NCI-H1694 (cell line): ENCODE measurements at places on chromosomes 12 and 14.

DNA sequence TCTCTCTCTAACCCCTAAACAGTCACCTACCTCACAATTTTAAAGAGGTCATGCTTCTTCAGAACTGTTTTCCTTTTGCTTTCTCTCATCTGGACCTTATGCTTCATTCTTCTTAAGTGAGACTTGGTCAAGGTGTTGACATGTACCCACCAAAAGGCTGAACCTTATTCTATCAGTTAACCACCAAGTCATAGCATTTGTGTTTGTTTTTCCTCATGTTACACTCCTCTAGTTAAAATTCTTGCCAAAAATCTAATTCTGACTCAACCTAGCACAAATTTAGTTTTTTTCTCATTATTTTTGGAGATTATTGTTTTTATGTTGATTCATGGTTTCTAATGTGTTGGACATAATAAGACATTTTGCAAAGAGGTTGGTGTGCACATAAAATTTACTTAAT lies 578.6 kb downstream of the SLC16A7 start:
- no peak for DNase-seq

DNA sequence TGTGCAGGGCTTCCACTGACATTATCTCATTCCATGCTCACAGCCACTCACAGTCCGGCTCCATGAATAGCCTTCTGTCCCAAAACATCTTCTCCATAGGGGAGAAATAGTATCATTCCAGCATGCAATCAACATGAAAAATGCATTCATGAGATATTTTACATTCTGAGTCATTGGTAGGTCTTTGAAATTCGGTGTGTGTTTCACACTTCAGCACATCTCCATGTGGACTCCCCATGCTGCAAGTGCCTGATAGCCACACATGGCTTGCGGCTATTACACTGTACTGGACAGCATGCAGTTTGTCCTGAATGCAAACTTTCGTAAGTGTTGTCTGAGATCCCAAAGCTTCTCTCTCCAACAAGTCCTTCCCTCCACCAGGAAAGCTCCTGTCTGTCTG lies 449.3 kb downstream of the MED13L start:
- no peak for DNase-seq

GRCh38 chr12:125249066-125249824 lies 184.0 kb downstream of the AACS start:
- no peak for DNase-seq

DNA sequence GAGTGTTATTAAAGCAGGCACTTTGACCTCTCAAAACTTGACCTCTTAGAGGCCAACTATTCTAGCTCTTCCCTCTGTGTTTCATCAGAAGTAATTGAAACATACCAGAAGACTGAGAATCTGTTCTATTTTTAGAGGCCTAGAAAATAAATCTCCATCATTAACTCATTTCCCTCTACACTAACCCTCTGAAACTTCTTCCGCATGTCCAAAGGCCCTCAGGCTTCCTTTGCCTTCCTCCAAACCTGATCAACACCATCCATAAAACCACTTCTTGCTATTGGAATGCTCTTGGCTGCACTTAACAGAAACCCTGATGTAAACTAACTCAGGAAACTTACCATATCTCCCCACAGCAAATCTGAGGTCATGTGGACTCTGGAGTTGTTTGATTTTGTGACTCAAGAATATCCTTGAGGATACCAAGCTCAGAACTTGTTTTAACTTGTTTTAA lies 196.4 kb downstream of the RPAP3 start:
- no peak for DNase-seq

DNA sequence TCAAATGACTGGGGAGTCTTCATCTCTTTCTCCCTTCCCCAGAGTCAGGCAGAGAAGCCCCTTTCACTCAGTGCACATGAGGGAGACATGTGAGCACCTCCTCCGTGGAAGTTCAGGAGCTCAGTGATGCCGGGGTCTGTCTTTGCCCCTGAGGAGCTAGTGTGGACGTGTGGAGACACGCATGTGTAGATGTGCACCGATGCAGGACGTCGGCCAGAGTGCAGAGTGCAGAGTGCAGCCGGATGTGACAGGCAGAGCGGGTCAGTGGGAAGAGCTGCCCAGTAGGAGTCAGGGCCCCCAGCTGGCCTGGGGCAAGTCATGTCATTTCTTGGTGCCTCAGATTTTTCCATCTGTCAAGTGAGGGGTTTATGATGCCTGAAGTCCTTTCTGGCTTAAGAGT lies 20.7 kb downstream of the TSPAN9 start:
- DNase-seq = no peak

- no peak for DNase-seq
These were observed 20.2 kb upstream of the PPP1CC start for GRCh38 chr12:110762891-110763290.

DNA sequence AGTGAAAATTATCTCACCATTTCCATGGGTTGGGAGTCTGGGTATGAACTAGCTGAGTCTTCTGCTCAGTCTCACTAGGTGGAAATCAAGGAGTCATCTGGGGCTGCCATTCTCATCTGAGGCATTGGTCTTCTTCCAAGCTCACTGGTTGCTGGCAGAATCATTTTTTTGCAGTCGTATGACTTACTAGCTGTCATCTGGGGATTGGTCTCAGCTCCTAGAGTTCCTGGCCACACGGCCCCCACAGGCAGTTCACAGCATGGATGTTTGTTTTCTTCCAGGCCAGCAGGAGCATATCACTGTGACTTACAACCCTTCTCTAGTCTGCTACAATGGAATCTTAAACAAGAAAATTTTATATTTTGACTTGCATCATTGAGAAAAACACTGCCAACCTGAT lies 18.6 kb upstream of the OR10AD1 start:
- no peak for DNase-seq

DNA sequence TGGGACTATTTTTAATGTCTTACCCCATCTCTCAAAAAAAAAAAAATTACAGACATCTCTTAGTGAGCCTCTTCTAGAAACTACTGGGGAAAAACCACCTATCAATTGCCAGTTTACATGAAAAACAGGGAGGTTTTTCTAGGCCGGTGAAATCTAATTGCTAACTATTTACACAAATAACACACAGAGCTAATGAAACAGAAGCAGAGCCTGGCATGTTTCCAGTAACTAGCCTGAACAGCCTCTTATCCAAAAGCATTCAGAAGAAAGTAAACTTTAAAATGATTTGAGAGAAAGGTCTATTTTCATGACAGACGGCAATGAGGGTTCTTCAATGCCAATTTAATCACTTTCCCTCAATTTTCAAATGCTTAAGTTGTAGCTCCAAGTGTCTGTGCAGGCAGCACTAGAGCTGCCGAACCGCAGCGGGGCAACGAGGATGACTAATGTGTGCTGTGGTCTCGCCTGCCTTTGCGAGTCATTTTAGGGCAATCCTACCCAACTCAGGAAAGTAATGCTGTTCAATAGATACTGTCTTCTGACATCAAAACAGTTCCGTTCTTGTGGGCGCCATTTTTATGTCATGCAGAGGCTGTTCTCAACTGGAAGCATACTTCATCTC lies 84.6 kb downstream of the SETD3 start:
- DNase-seq = peak; percentile 80

- DNase-seq = no peak
These were observed 237.1 kb downstream of the SLC41A2 start for GRCh38 chr12:104721039-104721405.

GRCh38 chr12:75876832-75877762 lies 154.5 kb downstream of the PHLDA1 start:
- DNase-seq = no peak

DNA sequence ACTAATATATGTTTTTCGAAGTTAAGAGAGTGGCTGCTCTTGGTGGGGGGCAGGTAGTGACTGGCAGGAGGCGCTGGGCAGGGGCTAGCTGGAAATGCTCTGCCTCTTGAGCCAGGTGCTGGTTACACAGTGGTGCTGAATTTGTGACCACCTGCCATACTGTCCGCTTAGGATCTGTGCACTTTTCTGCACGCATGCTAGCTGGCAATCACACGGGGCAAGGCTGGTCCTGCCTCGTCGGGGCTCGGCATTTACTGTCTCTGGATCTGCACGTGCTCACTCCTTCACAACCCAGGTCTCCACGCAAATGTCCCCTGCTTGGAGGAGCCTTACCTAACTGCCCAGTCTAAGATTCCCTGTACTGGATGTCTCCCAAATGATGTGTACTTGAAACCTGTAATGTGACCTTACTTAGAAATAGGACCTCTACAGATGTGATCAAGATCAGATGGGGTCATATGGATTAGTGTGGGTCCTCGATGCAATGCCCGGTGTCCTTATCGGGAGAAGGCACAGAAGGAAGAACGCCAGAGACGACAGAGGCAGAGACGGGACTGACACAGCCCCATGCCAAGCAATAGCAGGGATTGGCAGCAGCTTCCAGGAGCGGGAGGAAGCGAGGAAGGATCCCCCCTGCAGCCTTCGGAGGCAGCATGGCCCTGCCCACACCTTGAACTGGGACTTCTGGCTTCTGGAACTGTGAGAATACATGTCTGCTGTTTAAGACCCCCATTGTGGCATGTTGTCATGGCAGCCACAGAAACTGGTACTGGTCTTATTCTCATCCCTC lies 59.5 kb downstream of the RBM19 start:
- DNase-seq = no peak

DNA sequence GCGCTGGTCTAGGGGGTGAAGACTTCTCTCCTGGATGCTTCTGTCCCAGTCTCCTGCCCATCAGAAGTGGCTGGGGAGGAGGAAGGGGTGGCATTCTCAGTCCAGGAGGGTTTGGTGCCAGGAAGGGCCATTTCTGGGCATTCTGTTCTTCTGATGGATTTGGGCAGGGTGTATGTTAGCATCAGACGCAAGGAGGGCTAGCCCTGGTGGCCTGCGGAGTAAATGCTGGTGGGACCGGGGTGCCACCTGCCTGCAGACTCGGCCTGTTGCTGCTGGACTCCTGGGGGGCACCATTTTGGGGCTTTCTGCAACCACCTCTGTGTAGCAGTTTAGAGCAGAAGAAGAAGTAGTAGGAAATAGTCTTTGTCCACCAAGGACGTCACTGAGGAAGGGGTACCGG lies 31.7 kb downstream of the AACS start:
- no peak for DNase-seq

GRCh38 chr14:69701857-69702256 lies 65.1 kb upstream of the SRSF5 start:
- no peak for DNase-seq

DNA sequence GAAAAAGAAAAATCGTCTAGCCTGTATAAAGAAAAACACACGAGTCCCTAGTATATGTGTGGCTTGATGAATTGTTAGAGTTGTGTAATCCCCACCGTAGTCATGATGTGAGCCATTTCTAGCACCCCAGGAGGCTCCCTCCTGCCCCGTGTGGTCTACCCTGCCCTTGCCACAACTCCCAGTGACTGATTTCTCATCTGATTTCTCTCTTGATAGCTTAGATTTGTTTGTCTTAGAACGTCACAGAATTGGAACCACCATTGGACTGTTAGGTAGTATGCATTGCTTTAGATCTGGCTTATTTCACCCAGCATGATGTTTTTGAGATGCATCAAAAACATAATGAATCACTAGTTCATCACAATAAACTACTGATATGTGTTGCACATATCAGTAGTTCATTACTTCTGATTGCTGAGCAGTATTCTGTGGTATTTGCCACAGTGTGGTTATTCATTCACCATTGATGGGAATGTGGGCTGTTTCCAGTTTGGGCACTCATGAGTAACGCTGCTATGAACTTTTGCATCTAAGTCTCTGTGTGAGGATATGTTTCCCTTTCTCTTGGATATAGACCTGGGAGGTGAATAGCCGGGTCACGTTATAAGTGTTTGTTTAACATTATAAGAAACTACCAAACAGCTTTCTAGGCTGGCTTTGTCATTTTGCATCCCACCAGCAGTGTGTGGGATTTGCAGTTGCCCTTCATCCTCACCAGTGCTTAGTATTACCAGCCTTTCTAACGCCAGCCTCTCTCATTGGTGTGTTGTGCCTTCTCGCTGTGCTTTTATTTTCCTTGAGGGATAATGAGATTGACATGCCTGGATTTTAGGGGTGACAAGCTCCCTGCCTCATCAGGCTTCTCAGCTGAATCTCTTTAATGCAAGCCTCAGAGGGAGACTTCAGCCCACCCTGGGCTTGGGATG lies 31.9 kb upstream of the NCOR2 start:
- DNase-seq = no peak

DNA sequence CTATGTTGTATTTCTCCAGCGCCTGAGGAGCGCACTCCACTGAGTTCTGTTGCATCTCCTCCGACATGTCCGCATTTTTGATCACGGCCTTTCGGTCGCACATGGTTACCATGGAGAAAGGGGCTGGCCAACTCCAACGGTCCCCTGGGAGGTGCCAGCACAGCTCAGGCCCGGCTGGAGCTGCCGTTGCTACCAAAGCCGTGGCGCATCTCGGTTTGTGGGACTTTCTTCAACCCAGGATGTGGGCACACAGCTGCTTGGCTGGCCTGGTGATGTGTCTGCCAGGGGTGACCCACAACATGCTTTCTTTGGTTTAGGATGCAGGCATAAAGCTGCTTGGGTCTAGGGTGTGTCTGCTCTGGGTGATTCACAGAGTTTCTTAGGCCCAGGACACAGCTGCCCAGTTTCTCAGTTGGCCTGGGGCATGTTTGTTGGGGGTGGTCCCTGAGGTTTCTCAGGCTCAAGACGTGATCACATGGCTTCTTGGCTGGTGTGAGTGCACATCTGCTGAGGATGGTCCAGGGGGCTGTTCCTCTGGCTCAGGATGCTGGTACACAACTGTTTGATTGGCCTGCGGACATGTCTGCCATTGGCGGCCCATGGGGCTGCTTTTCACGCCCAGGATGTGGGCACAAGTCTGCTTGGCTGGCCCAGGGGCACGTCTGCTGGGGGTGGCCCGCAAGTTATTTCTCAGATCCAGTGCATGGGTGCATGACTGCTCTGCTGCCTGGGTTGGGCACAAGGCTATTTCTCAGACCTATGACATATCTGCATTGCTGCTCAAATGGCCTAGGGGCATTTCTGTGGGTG lies 25.9 kb upstream of the GTF2A1 start:
- DNase-seq = no peak

- DNase-seq = no peak
These were observed 37.3 kb downstream of the RFLNA start for GRCh38 chr12:124332058-124332672.

GRCh38 chr14:74462993-74463392 lies 30.1 kb downstream of the NPC2 start:
- no peak for DNase-seq

GRCh38 chr12:34286934-34287333 lies 264.6 kb downstream of the ALG10 start:
- no peak for DNase-seq

DNA sequence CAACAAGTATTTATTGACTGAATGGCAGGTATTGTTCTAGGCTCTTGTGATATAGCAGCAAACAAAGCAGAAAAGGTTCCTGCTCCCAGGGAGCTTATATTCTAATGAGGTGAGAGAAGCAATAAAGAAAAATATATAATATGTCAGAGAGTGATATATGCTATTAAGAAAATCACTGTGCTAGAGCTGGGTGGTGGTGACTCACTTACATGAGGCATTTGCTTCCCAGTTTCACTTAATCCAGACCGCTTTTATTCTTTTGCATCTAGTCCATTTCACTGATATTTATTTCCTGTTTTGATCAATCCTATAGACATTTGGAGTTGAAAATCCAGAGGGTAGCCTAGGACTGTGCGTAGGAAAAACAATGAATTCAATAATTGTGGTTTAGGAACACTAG lies 17.5 kb downstream of the TRHDE start:
- no peak for DNase-seq
